ENCODE measurements at places on chromosomes 6 and 20. TPM values are rescaled to one million over a fixed set of nuclear protein-coding genes. Genes with fewer than 3 reads are reported as not detected.

GRCh38 chr6:119476554-119476953 is 127.0 kb upstream of the MAN1A1 start:
- H3K4me1 ChIP-seq, result no peaks in the 10 kb centered on the region
- no peaks in the 10 kb centered on the region for H3K36me3 ChIP-seq
- H3K27me3 ChIP-seq, result no peaks in the 10 kb centered on the region
- no peak overlapping the region for H3K27ac ChIP-seq

DNA sequence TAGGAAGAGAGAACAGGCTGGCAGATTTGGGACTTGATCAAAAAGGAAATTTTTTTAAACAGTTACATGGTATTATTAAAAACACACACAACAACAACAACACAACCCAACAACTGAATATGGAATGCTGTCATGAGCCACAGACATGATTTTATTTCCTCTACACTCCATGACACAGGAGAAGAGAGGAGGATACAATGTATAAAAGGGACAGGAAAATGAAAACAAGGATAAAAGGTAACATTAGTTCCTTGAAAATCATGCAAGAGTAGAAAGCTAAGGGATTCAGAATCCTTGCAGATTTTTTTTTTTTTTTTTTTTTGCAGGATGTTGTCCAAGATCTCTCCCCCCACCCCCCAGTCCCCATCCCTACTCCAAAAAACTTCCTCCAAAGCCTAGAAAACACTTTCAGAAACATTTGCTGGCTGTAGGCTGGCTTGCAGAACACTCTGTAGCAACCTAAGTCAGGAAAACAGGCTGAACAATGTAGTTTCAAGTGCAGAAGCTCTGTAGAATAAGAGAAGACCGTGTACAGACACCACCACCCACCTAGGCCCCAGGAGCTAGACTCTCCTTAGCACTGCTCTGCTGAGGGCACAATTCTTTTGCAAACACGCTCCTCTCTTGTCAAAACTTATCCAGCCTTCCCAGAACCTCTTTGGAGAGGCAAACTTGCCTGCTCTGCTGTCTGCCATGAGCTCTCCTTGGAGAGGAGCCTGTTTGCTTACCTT is 845 bp downstream of the ZMYND8 start:
- H3K4me1 ChIP-seq, result peaks cover 85% of the 10 kb centered on the region
- no peaks in the 10 kb centered on the region for H3K27me3 ChIP-seq
- H3K27ac ChIP-seq, result peak overlapping the region; percentile 97
- no peak overlapping the region for H3K4me3 ChIP-seq
- no peaks in the 10 kb centered on the region for H3K36me3 ChIP-seq

DNA sequence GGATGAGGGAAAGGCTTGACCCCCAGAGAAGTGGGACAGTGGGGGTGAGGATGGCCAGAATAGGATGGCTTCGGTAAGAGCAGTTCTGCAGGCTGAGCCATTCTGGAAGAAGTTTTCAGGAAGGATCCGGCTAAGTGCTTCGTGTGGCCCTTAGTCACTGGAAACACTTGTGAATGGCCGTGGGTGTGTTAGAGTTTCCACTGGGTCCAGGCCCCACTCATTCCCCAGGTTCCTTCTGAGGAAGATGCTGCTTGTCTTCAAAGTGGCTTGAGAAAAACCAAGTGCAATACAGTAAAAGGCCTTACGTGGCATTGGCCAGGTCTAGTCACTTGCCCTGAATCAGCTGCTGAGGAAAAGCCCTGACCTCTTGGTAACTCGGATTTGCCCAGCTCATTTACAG is 27.9 kb downstream of the MANBAL start:
- no peaks in the 10 kb centered on the region for H3K27me3 ChIP-seq
- no peaks in the 10 kb centered on the region for H3K36me3 ChIP-seq
- H3K4me1 ChIP-seq, result peaks cover 27% of the 10 kb centered on the region
- H3K27ac ChIP-seq, result no peak overlapping the region
- no peak overlapping the region for H3K4me3 ChIP-seq

GRCh38 chr20:1897541-1897940 is 2.3 kb downstream of the SIRPA start:
- H3K36me3 ChIP-seq, result no peaks in the 10 kb centered on the region
- no peak overlapping the region for H3K4me3 ChIP-seq
- H3K27me3 ChIP-seq, result no peaks in the 10 kb centered on the region
- peak overlapping the region; percentile 44 for H3K27ac ChIP-seq
- H3K4me1 ChIP-seq, result peaks cover 32% of the 10 kb centered on the region
- no peak for DNase-seq

DNA sequence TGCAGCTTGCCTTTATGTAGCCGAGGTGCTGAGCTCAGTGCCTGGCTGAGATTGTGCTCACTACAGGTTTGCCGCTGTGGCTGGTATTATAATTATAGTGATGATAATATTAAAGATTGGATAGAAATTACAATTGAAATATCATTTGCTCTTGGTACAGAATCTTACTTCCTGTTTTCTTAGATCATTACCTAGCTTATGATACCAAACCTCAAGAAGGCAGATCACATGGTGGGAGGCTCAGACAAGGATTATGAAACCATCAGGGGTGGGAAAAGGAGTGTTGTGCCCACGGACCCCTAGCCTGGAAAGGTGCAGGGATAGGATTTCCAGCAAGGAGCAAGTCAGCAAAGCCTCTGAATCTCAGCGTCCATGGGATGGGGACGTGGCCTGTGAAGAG is 70.6 kb downstream of the IGF2R start:
- H3K4me1 ChIP-seq, result peaks cover 98% of the 10 kb centered on the region
- no peaks in the 10 kb centered on the region for H3K27me3 ChIP-seq
- peak overlapping the region; percentile 17 for H3K27ac ChIP-seq
- H3K4me3 ChIP-seq, result no peak overlapping the region
- no peaks in the 10 kb centered on the region for H3K36me3 ChIP-seq

GRCh38 chr6:26215585-26216358 is 128.5 kb downstream of the HFE start:
- no peak for DNase-seq
- no peaks in the 10 kb centered on the region for H3K27me3 ChIP-seq
- H3K27ac ChIP-seq, result peak overlapping the region; percentile 86

- H3K36me3 ChIP-seq, result no peaks in the 10 kb centered on the region
- H3K4me3 ChIP-seq, result no peak overlapping the region
- H3K27me3 ChIP-seq, result peaks cover 81% of the 10 kb centered on the region
- no peak overlapping the region for H3K27ac ChIP-seq
- H3K4me1 ChIP-seq, result peaks cover 3% of the 10 kb centered on the region
- no peak for DNase-seq
Measured at GRCh38 chr20:62728028-62728780, 19.6 kb downstream of the NTSR1 start.

DNA sequence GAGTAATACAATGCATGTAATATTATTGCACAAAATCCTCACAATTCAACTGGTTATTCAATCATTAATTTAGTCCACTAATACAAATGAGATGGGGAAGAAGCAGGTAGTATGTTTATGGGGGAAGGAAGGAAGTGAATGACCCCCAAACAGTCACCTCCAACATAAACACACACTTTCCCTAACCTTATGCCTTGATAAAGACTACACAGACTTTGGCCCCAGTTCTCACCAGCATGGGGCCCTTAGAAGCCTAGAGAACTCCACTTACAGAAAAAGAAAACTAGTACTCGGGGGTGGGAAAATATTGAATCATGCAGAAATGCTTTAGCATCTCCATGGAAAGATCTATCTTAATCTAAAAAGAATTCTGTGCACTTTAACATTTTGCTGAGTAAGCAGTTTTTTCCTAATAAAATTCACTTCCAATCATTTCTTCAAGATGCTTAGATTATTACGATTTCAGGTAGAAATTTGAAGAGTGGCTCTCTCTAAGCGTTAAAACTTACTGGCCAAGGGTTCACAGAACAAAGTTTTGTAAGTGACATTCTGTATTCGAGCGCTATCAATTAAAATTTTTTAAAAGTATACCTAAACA is 18.8 kb downstream of the ARHGAP18 start:
- H3K36me3 ChIP-seq, result no peaks in the 10 kb centered on the region
- H3K27ac ChIP-seq, result no peak overlapping the region
- H3K4me1 ChIP-seq, result peaks cover 25% of the 10 kb centered on the region
- H3K4me3 ChIP-seq, result no peak overlapping the region
- no peaks in the 10 kb centered on the region for H3K27me3 ChIP-seq

DNA sequence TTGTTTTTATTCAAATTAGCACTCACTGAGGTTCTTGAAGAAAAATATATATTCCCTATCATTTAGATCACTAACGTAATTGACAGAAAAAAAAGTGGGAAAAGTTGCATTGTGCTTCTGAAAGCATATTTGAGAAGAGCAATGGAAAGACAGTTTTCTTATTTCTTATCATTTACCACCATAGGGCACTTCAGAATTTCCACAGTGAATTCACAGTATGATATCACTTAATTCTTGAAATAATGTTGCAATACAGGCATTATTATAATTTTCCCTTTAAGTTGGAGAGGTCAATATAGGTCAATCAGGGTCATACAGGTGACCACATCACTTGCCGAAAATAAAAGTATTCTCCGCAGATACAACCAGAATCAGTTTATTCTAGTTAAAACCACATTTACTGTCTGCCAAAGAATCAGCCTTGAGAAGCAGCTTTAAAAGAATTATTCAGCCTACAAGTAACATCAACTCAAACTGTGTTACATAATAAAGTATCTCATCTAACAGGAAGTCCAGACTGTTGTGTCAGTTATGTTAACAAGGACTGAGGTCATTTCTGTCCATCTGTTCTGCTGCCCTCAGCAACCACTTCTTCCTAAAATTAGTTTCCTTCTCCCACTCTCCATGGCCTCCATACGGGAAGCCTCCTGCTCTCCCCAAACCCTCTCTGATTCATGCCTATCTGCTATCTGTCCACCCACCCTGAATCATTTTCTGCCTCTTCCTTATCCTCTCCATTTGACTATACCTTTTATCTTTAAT is 121.2 kb downstream of the SIM1 start:
- H3K4me3 ChIP-seq, result no peak overlapping the region
- H3K27me3 ChIP-seq, result no peaks in the 10 kb centered on the region
- DNase-seq, result no peak
- H3K36me3 ChIP-seq, result no peaks in the 10 kb centered on the region

DNA sequence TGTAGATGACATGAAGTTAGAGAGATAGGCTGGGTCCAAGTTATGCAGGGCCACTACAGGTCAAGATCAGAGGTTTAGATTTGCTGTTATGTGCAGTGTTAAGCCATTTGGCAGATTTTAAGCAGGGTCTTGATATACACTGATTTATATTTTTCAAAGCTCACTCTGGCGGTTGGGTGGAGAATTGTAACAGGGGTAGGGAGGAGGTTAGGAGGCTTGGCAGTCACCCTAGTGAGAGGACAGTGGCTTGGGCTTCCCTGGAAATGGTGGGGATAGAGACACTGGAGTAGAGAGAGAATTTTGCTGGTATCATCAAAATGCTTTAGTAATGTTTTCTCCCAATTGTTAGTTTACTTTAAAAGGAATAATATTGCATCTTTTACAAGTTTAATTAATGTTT is 149.5 kb upstream of the SUPT3H start:
- H3K36me3 ChIP-seq, result no peaks in the 10 kb centered on the region
- H3K27me3 ChIP-seq, result no peaks in the 10 kb centered on the region
- DNase-seq, result no peak
- no peak overlapping the region for H3K27ac ChIP-seq

- no peaks in the 10 kb centered on the region for H3K27me3 ChIP-seq
- H3K4me3 ChIP-seq, result no peak overlapping the region
- no peak for DNase-seq
- H3K4me1 ChIP-seq, result peaks cover 29% of the 10 kb centered on the region
- no peaks in the 10 kb centered on the region for H3K36me3 ChIP-seq
Measured at GRCh38 chr6:11772109-11772825, 6.3 kb downstream of the ADTRP start.

GRCh38 chr6:2434116-2434515 is 188.7 kb upstream of the GMDS start:
- peak overlapping the region; percentile 77 for H3K27ac ChIP-seq
- peaks cover 60% of the 10 kb centered on the region for H3K4me1 ChIP-seq
- no peaks in the 10 kb centered on the region for H3K36me3 ChIP-seq
- H3K4me3 ChIP-seq, result no peak overlapping the region
- H3K27me3 ChIP-seq, result no peaks in the 10 kb centered on the region
- no peak for DNase-seq

GRCh38 chr6:154994836-154995253 is 270 bp upstream of the TIAM2 start:
- DNase-seq, result no peak
- H3K4me1 ChIP-seq, result peaks cover 7% of the 10 kb centered on the region
- H3K4me3 ChIP-seq, result peak overlapping the region; percentile 64
- H3K36me3 ChIP-seq, result no peaks in the 10 kb centered on the region

- no peak overlapping the region for H3K27ac ChIP-seq
- no peaks in the 10 kb centered on the region for H3K4me1 ChIP-seq
- no peak overlapping the region for H3K4me3 ChIP-seq
- no peaks in the 10 kb centered on the region for H3K27me3 ChIP-seq
- no peak for DNase-seq
- H3K36me3 ChIP-seq, result no peaks in the 10 kb centered on the region
Measured at GRCh38 chr20:43238266-43238665, 48.6 kb upstream of the PTPRT start.

CYP24A1 gene
- total RNA-seq, result 12.2 TPM

SIRPB2 gene
- total RNA-seq, result 1.5 TPM

MC3R gene
- not detected for total RNA-seq

ABHD16A gene
- 38.5 TPM for total RNA-seq

CRISP3 gene
- total RNA-seq, result 6.1 TPM

RAET1G gene
- 12.0 TPM for total RNA-seq

DAAM2 gene
- total RNA-seq, result 8.0 TPM

TAGAP gene
- total RNA-seq, result 0.83 TPM
